CD4-positive, alpha-beta T cell treated with Interleukin-6 for 4 hours (primary cell): ENCODE measurements at places on chromosomes 7 and 10.

DNA sequence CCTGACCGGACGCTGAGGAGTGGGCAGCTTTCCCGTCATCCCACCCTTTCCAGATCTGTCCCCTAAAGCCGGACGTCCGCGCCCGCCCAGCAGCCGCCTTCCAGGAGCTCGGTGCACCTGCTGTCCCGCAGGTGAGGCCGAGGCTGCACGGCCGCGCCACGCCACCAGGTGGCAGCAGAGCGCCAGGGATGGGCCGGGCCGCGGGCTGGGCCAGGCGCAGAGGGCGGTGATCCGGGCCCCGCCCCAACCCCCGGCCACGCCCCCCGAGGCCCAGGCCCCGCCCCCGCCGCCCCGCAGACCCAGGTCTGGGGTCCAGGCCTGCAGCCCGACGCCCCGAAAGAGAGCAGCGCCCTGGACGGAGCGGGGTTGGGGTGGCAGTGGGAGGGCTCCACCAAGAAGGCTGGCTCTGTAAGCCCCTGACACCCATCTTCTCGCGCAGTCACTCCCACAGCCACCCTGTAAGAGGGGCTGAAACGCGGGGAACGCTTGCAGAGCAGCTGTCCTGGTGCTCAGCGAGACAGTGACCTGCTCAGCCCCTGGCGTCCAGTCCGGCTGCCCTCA, 32.2 kb downstream of the FOXL3 start:
- peak; percentile 83 for DNase-seq

GRCh38 chr7:4798706-4799235, 23.3 kb downstream of the AP5Z1 start:
- DNase-seq, result no peak

- no peak for DNase-seq
Measured at GRCh38 chr10:78278058-78278404, 244.4 kb downstream of the RPS24 start.

- DNase-seq, result no peak
Measured at GRCh38 chr7:141729020-141729419, 9.1 kb upstream of the SSBP1 start.

- no peak for DNase-seq
Measured at GRCh38 chr7:136883046-136883445, 14.6 kb downstream of the CHRM2 start.

- no peak for DNase-seq
Measured at GRCh38 chr7:149310113-149310836, 48.3 kb downstream of the ZNF783 start.

GRCh38 chr10:46525177-46525823, 31.2 kb downstream of the GPRIN2 start:
- DNase-seq, result no peak

GRCh38 chr10:133444342-133445267, 9.1 kb upstream of the SCART1 start:
- no peak for DNase-seq

DNA sequence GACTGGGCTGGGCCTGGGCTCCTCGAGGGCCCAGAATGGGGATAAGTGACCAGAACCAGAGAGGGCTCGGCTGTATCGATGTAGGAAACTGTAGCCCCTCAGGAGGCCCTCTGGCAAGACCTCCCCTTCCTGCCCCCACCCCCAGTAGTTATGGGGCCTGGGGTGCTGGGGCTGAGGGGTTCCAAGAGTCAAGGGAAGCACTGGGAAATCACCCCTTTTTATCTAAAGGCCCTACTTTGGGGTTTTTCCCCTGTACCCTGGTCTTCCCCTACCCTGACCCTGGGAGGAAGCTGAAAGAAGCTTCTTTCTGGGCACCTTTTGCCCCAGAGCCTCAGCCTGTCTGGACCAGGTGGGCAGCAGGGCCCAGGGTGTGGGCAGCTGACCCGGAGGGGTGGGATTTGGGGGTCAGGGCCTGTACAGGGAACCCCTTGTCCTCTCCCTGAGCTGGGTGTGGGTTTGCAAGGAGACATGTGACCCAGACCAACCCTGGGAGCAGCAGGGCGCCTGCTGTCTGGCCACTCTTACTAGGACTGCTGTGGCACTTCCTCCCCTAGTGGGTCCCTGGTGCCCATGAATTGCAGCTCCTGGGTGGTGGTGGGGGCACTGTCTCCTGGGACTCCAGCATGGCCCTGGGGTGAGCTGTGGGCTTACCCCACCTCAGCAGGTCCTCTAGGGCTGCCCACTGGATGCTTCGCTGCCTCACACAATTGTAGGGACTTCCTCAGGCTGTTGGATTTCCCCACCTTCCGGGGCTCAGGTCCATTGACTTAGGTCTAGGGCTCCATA, 1.5 kb downstream of the IRF5 start:
- no peak for DNase-seq

- no peak for DNase-seq
Measured at GRCh38 chr10:82925547-82925946, 1050.6 kb downstream of the NRG3 start.

DNA sequence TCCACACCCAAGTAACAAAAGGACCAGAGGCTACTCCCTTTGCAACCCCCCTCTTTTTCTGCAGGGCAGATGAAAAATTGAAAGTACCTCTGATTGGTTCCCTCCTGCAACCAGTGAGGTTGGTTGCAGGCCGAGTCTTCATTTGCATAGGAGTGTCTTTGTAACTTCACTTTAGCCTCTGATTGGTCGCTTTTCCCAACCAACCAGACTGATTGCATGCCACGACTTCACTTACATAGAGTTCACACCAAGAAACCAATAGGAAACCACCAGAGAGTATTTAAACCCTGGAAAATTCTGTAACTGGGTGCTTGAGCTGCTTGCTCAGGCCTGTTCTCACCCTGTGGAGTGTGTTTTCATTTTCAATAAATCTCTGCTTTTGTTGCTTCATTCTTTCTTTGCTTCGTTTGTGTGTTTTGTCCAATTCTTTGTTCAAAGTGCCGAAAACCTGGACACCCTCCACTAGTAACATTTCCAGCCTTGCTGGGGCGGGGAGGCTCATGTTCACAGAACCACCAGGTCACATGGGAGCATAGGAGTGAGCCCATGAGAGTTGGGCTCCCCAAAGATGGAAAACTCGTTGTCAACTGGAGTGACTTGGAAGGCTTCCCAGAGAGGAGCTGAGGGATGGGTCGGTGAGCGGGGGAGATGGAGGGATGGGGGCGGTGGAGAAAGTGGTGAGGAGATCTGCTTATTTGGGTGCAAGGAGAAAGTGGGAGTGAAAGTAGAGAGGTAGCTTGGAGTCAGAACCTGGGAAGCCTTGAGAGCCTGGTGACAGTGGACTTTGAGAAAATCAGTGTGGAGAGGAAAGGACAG, 223.6 kb downstream of the GFRA1 start:
- DNase-seq, result no peak

- DNase-seq, result no peak
Measured at GRCh38 chr10:71840177-71840957, 10.7 kb downstream of the PSAP start.

GRCh38 chr7:66529883-66530610, 98.6 kb upstream of the KCTD7 start:
- no peak for DNase-seq

DNA sequence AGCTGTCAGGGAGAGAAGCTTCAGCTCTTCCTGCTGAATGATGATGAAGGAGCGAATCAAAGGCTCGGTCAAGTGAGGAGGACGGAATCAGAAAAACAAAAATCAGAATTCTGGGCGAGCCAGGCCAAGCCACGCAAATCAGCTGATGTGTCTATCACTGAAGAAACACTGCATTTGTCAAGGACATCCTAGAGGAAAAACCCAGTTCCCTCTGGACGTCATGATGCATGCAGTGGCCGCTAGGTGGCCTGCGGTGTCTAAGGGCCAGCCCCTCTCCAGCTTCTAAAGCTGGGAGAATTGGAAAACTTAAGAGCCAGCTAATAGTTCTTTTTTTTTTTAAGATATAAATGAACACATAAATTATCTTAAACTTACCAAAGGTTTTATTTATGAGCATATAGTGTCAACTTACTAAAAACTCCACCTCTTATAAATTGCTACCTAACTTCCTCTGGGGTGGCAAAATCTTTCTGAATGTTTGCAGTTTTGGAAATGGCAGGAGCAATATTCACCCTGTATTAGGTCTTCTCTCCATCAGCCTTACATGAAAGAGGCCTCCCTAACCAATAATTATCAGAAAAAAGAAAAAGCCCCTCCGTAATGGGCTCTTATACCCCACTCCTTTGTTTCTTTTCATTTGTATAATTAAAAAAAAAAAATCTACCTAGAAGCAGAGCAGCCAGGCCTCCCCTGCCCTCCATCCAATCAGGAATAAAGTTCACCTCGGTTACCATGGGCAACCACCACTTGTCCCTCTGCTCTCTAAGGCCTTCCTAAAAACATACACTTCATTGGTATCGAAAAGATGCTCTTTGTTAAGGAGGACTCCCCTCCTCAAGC, 186.8 kb downstream of the USP6NL start:
- DNase-seq, result no peak

GRCh38 chr7:55192723-55193122, 172.4 kb upstream of the LANCL2 start:
- no peak for DNase-seq

GRCh38 chr10:22251751-22252223, 34.0 kb upstream of the EBLN1 start:
- DNase-seq, result peak; percentile 75

DNA sequence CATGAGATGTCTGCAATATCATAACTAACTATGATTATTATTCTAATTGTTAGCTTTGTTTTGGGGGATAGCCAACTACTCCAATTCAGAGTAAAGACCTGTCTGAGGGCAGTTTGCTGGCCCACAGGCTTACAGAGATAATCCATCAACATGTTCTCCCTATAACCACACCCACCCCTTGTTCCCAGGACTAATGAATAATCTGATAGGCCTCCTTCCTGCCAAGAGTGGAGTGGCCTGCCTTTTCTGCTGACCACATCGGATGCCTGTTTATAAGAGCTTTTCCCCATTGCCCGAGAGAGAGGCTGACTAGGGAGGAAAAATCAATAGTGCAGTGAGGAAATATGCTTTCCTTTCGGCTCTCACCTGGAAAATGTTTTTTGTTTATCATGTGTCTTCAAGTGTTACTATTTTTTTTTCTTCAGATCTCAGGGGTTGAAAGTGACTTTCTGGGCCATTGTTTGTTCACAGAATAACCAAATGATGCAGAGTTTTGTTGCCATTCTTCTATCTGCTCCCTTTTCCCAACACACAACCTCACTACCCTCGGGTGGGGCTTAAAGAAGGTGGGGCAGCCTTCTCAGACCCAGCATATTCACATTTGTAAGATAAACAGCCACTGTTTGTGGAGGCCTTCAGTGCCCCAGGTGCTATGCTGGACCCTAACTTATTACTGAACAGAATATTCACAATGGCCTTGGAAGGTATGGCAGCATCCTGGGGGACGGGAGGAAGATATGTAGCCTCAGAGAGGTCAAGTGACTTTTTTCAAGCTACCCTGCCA, 38.4 kb downstream of the PLPP4 start:
- DNase-seq, result no peak

- no peak for DNase-seq
Measured at GRCh38 chr10:97408496-97408992, 7.4 kb upstream of the RRP12 start.

- DNase-seq, result no peak
Measured at GRCh38 chr7:120421151-120421651, 148.2 kb downstream of the KCND2 start.

GRCh38 chr10:6562221-6562620, 17.9 kb downstream of the PRKCQ start:
- no peak for DNase-seq

- DNase-seq, result no peak
Measured at GRCh38 chr10:105278439-105278838, 637.3 kb downstream of the SORCS3 start.

DNA sequence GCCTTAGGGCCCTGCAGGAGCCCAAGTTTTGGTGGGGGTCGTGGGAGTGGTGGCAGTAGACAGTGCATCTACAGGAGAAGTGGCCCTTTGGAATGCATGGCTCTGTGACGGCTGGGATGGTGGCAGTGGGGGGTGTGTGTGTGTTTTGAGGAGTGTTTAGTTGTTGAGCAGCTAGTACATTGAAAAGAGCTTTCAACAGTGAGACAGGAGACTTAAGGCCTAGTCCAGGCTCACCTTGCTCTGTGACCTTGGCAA, 27.1 kb downstream of the ZNF775 start:
- DNase-seq, result peak; percentile 37

GRCh38 chr10:75104842-75105241, 6.6 kb upstream of the SAMD8 start:
- no peak for DNase-seq

DNA sequence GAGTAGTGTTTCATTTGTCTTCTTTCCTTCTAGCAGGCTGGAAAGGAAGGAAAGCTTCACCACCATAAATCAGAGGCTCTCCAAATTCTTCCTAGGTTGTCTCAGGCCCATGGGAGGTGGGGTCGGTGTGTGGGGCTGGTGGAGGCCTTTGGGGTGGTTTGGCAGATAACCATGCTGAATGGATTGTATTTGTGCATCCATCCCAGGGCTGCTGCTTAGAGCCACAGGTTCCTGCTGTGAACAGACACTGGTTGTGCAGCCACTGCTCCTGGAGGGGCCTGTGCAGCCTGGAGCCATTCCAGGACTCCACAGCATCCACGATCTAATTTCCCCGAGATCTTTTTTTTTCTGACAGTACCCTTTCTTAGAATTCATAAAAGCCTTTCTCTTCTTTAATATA, 741.8 kb downstream of the SUGCT start:
- no peak for DNase-seq

GRCh38 chr10:5419466-5420094, 7.2 kb downstream of the NET1 start:
- DNase-seq, result no peak
